ENCODE measurements at places on chromosomes 6 and 20. TPM values are rescaled to one million over a fixed set of nuclear protein-coding genes. Genes with fewer than 3 reads are reported as not detected.

- no peak for DNase-seq
These were observed 20.0 kb downstream of the SULF2 start for GRCh38 chr20:47765271-47765670.

Gene SMLR1
- total RNA-seq = not detected

GRCh38 chr6:130775411-130776012, 51.7 kb upstream of the SMLR1 start:
- no peak for DNase-seq

Gene FAM83C
- total RNA-seq = not detected
